GM04504 (cell line): ENCODE measurements at places on chromosomes 7 and 10.

GRCh38 chr7:103113164-103113563, 35.7 kb downstream of the NAPEPLD start:
- DNase-seq: peak; percentile 81

GRCh38 chr10:48791267-48791928, 106.7 kb downstream of the WDFY4 start:
- DNase-seq: no peak

DNA sequence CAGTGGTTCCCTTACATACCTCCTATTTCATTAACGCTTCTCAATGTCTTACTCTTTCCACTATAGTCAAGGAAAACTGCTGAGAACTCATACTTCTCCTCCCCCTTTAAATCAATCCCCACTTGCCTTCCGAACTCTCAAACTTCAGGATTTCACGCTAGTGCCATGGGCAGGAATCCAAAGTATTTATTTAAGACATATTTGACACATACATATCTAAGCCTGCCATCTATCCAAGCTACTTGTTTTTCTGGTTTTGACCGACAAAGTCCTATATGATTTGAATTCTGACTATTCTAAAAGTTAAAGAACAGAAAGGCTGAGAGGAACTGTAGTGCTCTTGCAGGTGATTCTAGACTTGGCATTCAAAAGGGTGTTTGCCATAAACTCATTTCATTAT, 51.8 kb downstream of the CCDC6 start:
- no peak for DNase-seq

- DNase-seq: no peak
Measured at GRCh38 chr7:42506097-42506496, 269.1 kb upstream of the GLI3 start.

GRCh38 chr7:138097064-138097741, 20.9 kb downstream of the AKR1D1 start:
- DNase-seq: no peak

- DNase-seq: no peak
Measured at GRCh38 chr7:16594676-16595075, 50.9 kb downstream of the ANKMY2 start.

DNA sequence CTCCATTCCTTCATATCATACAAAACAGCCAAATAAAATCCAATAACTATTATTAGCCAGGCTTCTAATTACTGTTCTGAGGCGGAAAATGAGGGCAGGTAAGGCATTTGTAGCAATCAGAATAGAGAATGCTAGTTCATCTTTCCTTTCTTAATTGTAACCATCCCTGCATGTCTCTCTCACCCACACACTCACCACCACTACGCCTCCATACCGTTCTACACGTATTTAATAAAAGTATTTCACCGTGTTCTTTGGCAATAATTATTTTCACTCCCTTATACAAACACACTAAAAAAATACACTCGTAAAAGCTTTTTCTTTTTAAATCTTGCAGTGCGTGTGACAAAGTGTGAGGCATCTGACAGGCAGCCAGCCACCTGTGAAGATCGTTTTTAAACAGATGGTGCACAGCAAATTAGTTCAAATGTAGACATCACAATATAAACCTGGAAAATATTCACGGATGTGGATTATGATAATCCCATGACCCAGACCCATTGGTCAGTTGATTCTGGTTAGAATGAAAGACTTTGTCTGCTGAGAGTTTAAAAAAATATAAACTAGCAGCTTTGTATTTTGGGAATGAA, 653.6 kb downstream of the REEP3 start:
- no peak for DNase-seq

GRCh38 chr7:101936223-101936610, 118.8 kb downstream of the CUX1 start:
- no peak for DNase-seq

- DNase-seq: no peak
Measured at GRCh38 chr10:8059191-8059936, 4.9 kb downstream of the GATA3 start.

DNA sequence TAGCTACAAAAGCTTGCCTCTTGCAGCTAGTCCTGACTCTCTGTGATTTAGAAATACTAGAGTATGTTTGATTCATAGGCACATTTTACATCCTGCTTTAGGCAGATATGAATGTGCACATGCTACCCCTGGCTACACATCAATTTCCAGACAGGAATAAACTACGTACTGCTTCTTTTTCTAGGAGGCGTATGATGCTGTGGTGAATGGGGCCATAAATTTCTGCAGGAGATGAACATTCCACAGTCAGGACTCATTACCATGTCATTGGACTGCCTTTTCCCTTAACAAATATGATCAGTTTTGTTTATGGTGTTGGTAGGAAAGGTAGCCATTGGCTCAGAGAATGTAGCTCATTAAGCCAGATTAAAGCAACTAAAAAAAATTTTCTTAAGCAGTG, 50.1 kb upstream of the IFRD1 start:
- peak; percentile 85 for DNase-seq

- no peak for DNase-seq
Measured at GRCh38 chr7:148825338-148825737, 58.8 kb downstream of the EZH2 start.

- DNase-seq: no peak
Measured at GRCh38 chr7:41316410-41316809, 386.5 kb downstream of the INHBA start.

DNA sequence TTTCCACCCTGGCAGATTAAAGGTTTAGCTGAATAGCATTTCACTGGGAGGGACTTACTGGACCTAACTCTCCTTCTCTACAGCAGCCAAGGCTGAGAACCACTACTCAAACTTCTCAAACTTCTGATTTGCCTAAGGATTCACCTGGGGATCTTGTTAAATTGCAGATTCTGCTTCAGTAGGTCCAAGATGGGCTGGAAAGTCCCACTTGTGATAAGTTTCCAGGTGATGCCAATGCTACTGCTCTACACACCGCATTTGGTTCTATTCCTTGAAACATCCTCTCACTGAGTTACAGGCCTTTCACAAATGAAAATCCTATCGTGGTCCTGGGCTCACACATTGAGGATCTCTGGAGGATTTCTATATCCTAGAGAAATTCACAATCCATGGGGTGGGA, 147.9 kb downstream of the CHCHD3 start:
- DNase-seq: no peak

DNA sequence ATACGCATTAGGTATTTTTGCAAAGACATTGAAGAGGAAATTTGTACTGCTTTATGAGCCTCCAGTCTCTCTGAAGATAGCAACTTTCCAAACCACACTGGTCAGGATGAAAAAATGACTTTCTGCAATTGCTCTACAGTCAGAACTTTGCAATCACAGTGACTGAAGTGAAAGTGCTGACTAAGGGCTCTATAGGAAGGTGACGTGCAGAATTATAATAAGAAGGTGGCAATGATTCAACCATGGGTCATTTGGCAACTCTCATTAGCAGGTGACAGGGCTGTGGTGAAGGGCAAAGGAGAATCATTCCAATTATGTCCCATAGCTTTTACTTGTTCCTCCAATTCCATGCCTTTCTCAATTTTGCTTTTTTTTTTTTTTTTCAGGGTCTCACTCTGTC, 311.0 kb downstream of the ANKRD30A start:
- DNase-seq: no peak

DNA sequence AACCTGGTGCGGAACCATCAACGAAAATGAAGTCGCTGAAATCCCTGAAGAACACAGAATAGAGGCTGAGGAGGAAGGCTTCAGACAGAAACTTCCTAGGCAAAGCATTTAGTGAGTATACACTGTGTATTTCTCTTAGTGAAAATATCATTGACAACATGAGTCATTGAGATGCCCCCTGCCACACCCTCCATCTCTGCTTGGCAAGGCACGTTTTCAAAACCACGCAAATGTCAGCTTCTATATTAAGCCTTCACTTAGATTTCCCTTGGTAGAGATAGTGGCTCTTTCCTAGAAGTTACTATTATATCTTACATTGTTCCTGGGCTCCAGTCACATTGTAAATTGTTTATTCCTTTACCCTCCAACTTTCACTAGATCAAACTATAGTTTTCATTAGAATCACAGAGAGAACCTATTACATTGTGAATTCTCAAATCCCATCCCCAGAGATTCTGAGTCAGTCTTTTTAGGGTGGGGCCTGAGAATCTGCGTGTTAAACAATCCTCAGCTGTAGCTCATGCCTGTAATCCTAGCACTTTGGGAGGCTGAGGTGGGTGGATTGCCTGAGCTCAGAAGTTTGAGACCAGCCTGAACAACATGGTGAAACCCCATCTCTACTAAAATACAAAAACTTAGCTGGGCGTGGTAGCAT, 4.6 kb upstream of the SKAP2 start:
- DNase-seq: no peak

DNA sequence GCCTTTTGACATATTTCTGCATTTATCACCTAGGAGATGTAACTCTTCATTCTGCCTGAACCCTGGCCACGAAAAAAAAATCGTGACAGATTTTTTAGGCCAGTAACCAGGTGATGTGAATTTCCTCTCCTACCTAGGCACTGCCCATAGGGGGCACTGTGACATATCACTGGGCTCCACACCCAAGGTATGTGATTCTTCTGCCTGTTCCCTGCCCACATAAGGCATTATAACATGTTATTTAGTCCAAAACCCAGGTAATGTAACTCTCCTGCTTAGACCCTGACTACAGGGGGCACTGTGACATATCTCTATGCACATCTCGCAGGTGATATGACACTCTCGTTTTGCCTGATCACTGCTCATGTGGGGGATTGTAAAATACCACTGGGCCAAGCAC, 29.5 kb upstream of the ZNF107 start:
- no peak for DNase-seq

DNA sequence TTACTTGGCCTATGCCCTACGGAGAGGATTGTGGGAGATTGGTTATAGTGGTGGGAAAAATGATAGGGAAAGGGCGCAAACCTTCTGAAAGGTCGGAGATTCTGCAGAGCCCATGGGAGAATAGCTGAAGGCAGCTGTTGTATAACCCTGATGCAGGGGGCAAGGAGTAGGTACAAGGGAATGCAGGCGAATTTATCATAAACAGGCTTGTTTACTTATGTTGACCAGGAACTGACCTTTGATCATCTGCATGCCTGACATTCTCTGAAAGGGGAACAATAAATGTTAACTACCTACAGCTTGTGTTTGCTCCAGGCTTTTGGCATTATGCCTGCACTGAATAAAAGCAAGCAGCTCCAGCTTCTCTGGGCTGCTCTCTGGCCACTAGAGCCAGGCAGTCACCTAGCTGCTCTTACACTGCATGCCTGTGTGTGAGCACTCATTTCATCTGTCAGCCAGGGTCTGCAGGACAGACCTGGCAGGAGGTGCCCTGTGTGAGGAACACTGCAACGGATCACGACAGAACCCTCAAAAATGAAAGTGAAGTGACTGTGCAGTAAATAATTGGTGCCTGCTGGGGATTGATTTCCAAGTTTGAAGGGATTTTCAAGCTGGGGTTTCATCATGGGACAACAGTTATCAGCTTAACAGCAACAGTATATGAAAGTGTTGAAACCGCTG, 31.1 kb upstream of the ABCA13 start:
- DNase-seq: peak; percentile 61

- DNase-seq: no peak
Measured at GRCh38 chr10:118662228-118663035, 67.0 kb upstream of the PRLHR start.

GRCh38 chr10:27223964-27224363, 16.6 kb downstream of the ACBD5 start:
- DNase-seq: peak; percentile 7

- DNase-seq: no peak
Measured at GRCh38 chr10:24209946-24210491, 1.1 kb downstream of the KIAA1217 start.

DNA sequence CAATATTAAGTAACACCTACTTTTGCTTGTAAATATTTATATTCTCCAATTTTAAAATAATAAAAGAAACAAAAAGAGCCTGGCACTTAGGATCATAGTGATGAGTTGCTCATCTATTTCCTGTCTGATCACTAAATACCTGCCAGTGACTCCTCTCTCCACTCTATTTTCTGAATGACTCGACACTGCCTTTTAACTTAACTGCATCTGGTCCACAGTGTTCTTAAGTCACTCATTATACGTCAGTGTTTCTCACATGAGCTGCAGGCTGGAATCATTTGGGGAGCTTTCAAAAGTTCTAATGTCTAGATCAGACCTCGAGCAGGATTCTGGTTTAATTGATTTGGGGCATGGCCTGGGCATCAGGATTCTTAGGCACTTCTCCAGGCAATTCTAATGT, 78.0 kb upstream of the AGBL3 start:
- DNase-seq: no peak

GRCh38 chr10:106938513-106938912, 226.0 kb downstream of the SORCS1 start:
- DNase-seq: no peak

- no peak for DNase-seq
Measured at GRCh38 chr10:120503689-120504088, 46.7 kb downstream of the PLPP4 start.

DNA sequence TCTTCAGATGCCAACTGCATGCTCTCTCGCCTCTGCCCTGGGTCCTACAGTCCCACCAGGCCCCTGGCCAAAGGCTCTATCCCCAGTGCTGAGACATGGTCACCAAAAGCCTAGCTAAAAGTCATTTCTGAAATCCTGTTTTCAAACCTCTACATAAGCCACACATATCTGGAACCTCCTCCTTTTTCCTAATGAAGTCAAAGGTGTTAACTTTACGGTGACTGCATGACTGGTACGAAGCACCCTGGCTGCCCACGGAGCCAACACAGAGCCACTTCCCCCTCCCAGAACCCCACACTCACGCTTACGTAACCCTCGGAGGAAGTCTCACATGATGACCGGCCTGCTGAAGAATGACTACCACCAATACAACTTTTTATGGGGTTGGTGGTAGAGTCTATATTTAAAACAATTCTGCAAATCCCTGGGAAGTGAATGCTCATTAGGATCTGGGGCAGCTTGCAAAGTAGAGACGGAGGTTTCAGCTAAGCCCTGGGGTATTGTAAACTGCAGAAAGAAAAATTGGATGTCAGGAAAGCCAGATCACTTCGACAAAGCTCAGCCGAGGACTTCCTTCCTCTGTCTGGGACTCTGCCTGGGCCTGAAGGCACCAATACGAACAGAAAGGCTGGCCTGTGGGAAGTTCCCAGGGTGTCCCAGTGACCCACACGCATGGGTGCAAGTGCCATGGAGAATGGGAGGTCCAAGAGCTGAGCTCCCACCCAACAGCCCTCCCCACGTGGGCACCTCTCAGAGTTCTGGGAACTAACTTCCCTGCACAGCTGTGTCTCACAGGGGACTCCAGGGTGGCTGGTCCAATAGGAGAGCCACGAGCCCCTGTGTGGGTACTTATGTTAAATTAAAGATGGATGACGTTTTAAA, 50.7 kb downstream of the PDGFA start:
- DNase-seq: no peak

DNA sequence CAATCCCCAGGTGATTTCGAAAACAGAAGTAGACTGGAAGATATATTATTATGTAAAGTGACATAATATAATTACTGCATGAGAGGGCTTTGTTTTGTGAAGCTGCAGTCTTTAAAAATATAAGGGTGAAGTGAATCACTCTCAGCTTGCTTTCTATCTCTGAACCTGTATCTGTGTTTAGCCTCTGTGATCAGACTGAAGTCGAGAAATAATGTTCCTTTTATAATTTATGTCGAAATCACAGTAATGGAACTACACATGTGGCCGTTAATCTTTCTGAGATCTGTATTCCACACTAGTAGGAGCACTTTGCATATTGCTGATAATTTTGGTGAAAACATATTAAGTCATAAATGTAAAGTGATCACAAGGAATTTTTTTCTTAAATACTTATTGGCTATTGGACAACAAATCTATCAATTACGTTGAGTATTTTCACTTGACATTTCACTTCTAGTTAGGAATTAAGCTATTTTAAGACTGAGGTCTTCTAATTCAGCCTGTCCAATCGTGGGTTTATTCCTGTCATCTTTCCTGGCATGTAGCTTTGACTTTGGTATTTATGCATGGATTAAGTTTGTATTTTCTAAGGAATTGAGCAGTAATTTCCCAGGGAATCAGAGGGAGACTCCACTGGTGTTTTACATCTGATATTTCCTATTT, 268.2 kb upstream of the POT1 start:
- no peak for DNase-seq
